ENCODE measurements at places on chromosomes 4 and X. TPM values are rescaled to one million over a fixed set of nuclear protein-coding genes. Genes with fewer than 3 reads are reported as not detected.

The IL3RA gene
- total RNA-seq: 0.88 TPM

The SLITRK2 gene
- total RNA-seq: not detected

The DOCK11 gene
- 26.4 TPM for total RNA-seq

The WFS1 gene
- 12.1 TPM for total RNA-seq

The WDR13 gene
- total RNA-seq: 88.7 TPM

The SUPT20HL1 gene
- total RNA-seq: not detected

The CCSER1 gene
- not detected for total RNA-seq

The MRFAP1 gene
- total RNA-seq: 94.1 TPM

The UGT2B17 gene
- not detected for total RNA-seq

The CCNQ gene
- 29.3 TPM for total RNA-seq

The STOX2 gene
- total RNA-seq: 0.59 TPM

The JAKMIP1 gene
- total RNA-seq: not detected

The CYP2U1 gene
- total RNA-seq: 27.1 TPM

The CHRDL1 gene
- 25.9 TPM for total RNA-seq

- peak; percentile 95 for DNase-seq
These were observed 47.7 kb upstream of the AFAP1 start for GRCh38 chr4:7987148-7987989.

DNA sequence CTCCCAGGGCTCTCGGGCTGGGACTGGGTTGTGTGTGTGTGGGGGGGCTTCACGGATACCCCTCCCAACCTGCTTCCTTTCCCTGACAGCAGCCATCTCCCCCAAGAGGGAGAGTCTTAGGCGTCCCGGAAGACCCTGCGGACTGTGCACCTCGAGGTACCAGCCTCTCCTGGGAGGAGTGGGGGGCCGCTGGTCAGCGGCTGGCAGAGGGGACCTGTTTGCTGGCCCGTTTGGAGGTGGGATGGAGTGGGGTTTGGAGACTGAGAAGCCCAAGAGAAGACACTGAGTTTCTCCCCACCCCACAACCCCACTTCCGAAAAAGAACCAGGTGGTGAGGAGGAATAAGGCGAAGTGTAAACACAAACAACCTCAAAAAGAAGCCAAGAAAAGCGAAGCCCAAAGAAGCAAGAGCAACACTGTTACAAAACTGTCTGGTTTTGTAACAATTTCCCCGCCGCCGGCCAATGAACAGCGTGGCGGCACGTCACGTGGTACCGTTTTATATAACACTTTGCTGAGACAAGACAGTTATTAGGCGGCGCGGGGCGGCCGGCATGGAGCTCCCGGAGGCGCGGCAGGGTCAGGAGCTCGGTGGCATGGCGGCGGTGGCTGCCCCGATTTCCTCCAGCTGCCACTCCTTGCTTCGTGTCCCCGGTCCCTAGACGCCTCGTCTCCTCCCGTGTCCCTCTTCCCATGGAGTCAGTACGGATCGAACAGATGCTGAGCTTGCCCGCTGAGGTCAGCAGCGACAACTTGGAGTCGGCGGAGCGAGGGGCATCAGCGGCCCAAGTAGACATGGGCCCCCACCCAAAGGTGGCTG is at the start of gene LONRF3:
TSS of gene LONRF3 (plus strand) at position 531 of the 820 bp plus-strand sequence. CDS start at position 694, 163 bp downstream.
- peak; percentile 88 for DNase-seq

- DNase-seq: no peak
These were observed 42.7 kb upstream of the CITED1 start for GRCh38 chrX:72348247-72348979.

DNA sequence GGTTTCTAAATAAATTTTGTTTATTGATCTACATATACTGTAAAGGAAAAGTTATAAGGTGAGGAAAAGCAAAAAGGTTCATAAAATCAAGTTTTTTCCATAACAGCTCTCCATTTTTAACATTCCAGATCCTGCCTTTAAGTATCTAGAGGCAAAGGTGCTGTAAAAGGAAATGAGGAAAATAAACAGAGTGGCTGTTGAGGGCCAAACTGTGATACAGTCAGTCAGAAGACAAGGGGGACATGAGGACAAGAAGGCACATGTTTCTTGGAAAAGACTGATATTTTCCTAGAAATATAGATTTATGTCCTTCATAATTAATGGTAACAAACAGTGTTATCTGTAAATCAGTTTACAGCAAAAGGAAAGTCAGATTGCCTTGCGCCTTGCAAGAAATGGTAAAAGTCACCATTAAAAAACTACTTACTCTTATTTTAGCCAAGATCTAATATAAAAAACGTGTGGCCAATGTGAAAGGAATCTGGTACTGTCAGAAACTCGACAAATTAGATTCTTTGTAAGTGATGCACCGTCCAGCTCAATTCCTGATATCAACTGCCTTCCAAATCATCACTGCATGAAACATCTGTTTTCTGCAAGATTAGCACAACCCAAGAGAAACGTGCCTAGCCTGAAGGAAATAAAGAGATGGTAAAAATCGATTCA is 34.0 kb upstream of the VEGFD start:
- DNase-seq: no peak

GRCh38 chrX:136747003-136747986 is 33.4 kb downstream of the ARHGEF6 start:
- no peak for DNase-seq

- DNase-seq: no peak
These were observed 159.9 kb downstream of the MGST2 start for GRCh38 chr4:139825523-139826014.

DNA sequence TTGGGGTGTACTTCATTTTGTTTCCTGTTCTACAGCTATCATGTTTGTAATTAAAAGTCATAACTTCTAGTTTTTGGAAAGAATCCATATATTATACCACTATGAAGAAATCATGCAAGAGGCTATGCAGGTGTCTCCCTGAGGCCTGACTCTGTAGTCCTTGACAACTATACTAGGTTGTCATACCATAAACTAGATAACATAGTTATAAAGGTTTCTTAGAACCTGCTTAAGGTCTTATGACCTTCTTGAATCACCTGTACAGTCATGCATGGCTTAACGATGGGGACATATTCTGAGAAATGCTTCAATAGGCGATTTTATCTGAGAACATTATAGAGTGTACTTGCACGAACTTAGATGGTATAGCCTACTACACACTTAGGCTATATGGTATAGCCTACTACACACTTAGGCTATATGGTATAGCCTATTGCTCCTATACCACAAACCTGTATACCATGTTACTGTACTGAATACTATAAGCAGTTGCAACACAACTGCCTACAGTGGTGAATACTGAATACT is 3.3 kb downstream of the PWWP3B start:
- DNase-seq: no peak

DNA sequence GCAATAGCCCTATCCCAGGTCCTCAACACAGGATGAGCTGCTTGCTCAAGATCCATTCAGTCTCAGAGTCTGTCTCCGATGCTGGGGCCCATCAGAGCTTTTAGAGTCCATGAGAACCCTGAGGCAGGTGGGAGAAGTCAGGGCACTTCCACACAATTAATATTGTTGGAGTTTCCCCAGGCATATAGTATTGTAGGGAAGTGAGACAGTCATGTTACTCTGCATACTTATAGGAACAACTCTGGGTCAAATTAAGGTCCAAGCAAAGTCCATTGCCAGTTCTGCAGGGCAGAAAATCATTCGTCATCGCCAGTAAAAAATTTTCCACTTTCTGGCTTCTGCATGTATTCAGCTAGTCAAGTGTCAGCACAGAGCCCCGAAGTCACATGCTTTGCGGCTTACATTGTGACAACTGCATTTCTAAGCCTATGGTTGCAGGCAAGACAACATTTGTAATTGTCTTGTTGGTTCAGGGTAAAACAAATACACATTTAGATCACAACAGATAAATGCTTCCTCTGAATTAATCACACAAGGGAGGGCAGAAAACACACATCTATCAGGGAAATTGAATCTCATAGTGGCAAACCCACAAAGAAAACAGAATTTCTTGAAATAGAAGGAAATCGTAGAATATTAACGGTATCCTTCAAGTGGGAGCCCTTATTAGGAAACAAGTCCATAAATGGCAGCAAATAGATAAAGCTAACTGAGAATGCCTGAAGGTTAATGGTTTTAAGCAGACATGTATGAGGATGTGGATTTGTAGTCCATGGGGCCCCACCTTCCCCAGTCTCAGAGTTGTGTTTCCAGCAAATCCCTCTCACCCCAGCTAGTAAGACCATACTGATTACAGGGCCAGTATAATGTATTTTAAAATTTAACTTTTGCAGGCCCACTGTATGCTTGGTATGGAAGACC is 412.1 kb upstream of the RASGEF1B start:
- DNase-seq: no peak

GRCh38 chr4:184969610-184970009 is 48.7 kb upstream of the HELT start:
- DNase-seq: no peak

GRCh38 chrX:85052205-85052604 is 48.5 kb downstream of the APOOL start:
- DNase-seq: no peak

GRCh38 chrX:3299636-3300035 is 46.8 kb downstream of the MXRA5 start:
- no peak for DNase-seq

- peak; percentile 72 for DNase-seq
These were observed 1.4 kb downstream of the CNKSR2 start for GRCh38 chrX:21375708-21376009.

DNA sequence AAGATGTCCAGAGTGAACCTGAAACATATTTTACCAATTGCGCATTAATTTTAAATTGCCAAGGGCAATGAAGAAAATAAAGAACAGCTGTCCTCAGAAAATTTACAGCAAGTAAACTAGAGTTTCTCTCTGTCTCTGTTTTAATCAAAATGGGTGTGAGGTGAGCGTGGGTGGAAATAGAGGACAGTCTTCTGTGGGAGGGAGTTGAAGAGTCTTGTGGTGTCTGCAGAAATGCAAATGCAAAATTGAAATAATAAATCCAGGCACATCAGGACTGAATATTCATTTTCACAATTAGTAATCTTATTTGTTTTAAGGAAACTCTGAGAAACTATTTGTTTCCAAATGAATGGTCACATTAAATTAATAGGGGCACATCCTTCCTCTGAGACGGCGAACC is 192.0 kb downstream of the ARHGAP10 start:
- DNase-seq: no peak

DNA sequence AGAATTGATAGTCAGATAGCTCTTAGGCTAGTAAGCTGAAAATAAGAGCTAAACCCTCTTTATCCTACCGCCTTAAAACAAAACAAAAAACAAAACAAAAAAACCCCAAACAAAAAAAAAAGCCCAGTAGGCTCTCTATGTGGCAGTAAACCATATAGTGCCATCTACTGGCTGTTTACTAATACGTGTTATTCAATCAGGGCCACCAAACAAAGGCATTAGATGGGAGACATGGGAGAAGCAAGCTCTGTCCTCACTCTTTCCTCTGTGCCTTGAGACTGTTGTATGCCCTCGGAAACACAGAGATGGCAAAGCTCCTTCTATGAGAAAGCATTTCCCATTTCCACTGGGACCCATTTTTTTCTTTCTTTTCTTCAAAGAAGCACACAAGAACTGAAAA is 148.8 kb upstream of the MID1 start:
- DNase-seq: no peak

- DNase-seq: no peak
These were observed 27.1 kb downstream of the DDX60L start for GRCh38 chr4:168453146-168453545.

DNA sequence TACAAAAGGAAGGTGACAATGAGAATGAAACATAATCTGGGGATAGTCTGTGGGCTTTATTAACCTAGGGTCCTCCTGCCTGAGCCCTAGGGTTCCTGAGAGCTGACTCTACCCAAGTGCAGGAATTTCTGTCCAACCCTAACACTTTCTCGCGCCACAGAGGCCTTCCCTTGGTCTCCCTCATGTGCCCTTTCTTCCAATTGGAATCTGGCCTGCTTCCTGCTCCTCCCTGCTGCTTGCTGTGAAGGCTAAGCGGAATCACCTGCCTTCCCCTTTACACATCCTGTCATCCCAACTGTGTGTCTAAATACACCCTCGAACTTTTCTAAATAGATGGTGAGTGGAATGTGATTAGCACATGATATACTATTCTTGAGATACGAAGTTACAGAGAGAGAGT is 5.9 kb downstream of the MAGEA11 start:
- no peak for DNase-seq

DNA sequence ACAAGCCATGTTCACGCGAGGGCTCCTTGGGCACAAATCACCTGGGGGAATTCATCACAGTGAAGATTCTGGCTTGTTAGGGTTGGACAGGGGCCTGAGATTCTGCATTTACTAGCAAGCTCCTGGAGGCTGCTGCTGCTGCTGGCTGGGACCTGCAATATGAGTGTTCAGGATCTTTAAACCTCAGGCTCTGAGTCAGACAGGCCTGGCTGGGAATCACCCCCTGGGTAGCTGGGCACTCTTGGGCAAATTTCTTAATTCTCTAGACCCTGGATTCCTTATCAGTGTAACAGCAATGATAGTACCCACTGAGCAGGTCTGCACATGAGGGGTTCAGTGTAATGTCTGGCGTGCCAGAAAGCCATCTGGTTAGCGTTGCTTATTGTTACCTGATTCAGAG is 101.5 kb downstream of the DHX15 start:
- DNase-seq: no peak

GRCh38 chrX:38841750-38842149 is 40.5 kb downstream of the MID1IP1 start:
- no peak for DNase-seq

GRCh38 chr4:162164906-162165510 is 1.2 kb upstream of the FSTL5 start:
- DNase-seq: peak; percentile 23

- no peak for DNase-seq
These were observed 24.1 kb upstream of the WFS1 start for GRCh38 chr4:6245246-6246169.

DNA sequence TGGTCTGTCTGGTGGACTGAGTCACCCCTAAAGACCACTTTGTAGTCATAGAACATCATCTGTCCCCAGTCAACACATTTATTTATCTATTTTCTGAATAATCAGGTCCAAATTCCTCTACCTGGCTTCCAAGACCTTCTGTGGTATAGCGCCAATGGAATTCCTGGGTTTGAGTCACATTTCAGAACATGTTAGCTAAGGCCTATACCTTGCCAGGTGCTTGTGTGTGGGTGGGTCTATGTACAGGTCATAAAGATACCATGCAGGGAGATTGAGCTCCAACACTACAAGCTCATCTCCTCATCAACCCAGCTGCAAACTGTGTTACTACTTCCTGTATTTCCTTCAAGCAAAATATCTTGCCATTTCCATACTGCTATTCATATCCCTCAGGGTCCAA is 113.3 kb downstream of the TRAPPC11 start:
- DNase-seq: no peak

DNA sequence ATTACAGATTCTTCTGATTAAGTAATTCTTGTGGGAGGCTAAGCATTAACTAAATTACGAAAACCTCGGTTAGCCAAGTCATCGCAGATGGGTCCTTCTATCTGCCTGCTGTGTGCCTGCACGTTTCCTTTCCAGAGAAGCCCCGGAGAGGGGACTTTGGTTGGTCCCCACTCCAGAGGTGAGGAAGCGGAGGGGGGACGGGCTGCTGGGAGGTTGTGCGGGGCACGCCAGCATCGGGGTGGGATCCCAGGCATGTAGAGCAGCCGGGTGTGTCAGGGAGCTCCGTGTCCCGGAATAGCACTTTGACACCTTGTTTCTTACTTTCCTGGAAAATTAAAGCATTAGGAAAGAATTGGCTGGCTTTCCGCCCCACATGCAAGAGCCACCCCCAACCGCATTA is 26.6 kb downstream of the PIGG start:
- DNase-seq: no peak

- DNase-seq: no peak
These were observed 73.5 kb upstream of the EMCN start for GRCh38 chr4:100591161-100591876.

Data from osteoblast (primary cell).